ENCODE measurements at places on chromosomes 7 and 10.

GRCh38 chr10:28807760-28808613 lies 130.7 kb downstream of the BAMBI start:
- DNase-seq = no peak

DNA sequence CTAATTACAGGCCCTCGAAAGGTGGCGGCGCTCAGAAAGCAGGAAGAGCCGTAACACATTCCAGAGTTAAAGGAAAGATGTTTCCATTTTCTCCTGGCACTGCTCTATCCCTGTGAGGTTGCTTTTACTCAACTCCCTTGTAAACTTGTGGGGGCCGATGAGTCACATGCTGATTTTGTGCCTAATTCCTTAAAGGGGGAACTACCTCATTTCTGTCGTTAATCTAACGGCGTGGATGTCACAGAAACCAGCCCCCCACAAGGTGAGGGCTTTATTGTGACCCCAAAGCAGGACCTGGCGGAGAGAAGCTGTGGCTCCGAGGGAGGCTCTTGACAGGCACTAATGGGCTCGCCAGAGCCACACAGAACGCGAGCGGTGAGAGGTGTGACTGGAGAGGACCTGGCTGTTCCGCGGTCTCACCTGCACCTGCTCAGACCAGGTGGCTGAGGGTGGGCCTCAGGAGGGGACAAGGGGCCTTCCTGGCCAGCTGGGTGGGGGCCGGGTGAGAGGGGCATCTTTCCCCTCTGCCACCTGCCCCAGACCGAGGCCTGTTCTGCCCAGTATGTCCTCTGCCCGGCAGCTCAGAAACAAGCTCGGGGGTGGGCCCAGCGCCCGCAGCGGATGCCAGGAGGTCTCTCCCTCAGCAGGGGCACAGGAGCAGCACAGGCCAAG lies 50.9 kb downstream of the CALML3 start:
- no peak for DNase-seq

- no peak for DNase-seq
Measured at GRCh38 chr7:106534271-106534846, 126.6 kb downstream of the CCDC71L start.

GRCh38 chr7:122027058-122027457 lies 117.0 kb downstream of the AASS start:
- DNase-seq = no peak
